ENCODE measurements at places on chromosomes 4 and X.

- no peak for DNase-seq
Observed at GRCh38 chr4:81214144-81214880, 710 bp downstream of the PRKG2 start.

DNA sequence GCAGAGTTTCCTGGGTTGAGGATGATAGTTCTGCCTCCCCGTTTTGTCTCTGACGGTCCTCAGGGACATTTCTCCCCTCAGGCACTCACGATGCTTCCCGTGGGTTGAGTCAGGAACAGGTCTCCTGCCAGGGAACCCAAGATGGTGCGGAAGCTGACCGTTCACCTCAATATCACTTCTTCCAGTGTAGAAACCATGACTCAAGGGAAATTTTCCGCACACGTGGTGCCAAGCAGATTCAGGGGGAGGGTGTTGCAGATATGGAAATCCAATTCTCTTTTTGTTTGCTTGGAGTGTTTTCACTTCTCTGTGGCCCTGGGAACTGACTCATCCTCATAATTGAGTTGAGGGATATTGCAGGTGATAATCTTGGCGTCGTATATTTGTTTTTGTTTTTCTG lies 46.7 kb downstream of the CXorf49B start:
- DNase-seq, result peak; percentile 44

DNA sequence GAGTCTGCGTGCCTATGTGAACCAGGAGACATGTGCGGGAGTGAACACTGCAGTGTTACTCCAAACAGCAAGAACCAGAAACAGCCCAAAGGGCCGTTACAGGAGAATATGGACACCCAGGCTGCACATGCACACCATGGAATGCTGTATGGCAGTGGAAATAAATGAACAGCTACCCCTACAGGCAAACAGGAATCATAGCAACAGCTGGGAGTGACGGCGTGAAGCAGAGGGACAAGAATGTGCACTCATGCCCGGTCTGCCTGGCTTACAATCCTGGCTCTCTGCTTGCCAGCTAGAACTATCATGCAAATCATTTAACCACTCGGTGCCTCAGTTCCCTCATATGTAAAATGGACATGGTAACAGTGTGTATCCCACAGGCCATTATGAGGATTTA lies 16.6 kb downstream of the GPKOW start:
- DNase-seq, result peak; percentile 31

DNA sequence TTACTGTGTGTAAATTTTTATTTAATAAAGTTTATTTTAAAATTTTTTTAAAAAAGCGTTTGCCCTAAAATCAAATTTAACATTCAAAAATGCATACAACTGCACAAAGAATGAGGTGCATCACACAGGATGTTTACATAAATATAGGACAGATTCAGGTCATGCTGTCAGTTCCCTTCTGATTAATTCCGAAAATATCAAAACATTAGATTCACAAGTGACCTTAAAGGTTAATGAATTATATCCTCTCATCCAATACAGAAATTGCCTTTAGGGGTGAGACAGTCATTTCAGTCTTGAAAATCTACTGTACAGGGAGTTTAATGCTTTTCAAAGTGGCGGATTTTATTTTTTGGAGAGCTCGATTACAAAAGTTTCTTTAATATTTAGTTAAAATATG lies 208.7 kb upstream of the FTHL17 start:
- DNase-seq, result no peak

- no peak for DNase-seq
Observed at GRCh38 chr4:175584172-175584571, 227.9 kb downstream of the GPM6A start.

DNA sequence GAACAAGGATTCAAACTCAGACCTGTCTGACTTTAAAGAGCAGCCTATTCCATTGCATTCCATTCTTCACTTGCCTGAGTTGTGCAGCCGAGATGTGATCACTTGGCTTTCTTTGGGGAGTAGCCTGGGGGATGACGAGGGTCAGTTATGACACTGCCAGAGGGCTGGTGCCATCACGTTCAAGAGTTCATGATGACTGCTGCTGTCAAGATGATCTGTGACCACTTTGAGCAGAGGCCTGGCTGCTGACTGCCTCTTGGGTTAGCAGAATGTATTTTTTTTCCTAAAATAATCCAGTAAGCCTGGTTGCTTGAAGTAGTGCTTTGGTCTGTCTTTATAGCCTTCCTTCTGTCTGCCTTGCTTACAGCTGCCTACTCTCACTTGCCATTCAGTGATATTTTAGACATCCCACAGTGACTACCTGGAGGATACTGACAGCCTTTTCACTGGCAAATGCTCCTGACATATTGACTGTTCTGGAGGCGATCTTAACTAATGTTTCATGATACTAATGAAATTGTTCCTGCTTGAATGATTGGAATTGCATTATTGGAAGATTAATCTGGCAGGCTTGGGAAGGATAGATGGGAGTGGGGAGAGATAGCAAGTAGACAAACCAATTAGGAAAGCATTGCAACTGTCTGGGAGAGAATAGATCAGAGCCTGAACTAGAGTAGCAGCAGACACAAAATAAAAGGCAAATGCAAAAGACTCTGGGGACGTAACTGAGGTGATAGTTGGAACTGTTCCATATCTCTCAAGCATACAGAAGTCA lies 221.6 kb upstream of the LCORL start:
- DNase-seq, result no peak

DNA sequence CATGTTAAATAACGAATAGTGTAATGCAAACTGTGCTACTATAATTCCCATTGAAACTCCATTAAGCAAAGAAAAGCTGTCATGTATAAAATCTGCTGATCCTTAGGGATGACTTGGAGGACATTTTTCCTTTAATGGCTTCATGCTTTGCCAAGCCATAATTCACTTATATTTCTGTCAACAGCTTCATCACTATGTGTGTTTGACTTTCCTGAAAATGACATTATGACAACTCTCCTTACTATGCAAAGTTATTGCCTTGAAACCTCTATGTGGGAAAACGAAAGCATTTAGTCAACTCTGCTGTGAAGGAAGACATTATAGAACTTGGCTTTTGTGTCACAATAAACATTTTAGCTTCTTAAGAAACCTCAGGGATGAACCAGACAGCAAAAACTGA lies 210.5 kb downstream of the GRXCR1 start:
- DNase-seq, result no peak

GRCh38 chrX:7170898-7171297 lies 22.9 kb upstream of the PUDP start:
- DNase-seq, result peak; percentile 39

GRCh38 chr4:53147711-53148110 lies 218.2 kb downstream of the SCFD2 start:
- DNase-seq, result no peak

GRCh38 chrX:20382518-20383297 lies 116.0 kb upstream of the RPS6KA3 start:
- peak; percentile 29 for DNase-seq

- DNase-seq, result no peak
Observed at GRCh38 chr4:102535398-102536082, 34.4 kb downstream of the NFKB1 start.

- no peak for DNase-seq
Observed at GRCh38 chr4:13957871-13958270, 330.3 kb upstream of the BOD1L1 start.

- no peak for DNase-seq
Observed at GRCh38 chr4:101020956-101021355, 326.4 kb downstream of the PPP3CA start.

- DNase-seq, result no peak
Observed at GRCh38 chr4:124883632-124884031, 171.1 kb upstream of the ANKRD50 start.

GRCh38 chr4:24896977-24897376 lies 15.9 kb downstream of the CCDC149 start:
- no peak for DNase-seq

GRCh38 chr4:122703868-122704267 lies 28.6 kb upstream of the BBS12 start:
- DNase-seq, result no peak

DNA sequence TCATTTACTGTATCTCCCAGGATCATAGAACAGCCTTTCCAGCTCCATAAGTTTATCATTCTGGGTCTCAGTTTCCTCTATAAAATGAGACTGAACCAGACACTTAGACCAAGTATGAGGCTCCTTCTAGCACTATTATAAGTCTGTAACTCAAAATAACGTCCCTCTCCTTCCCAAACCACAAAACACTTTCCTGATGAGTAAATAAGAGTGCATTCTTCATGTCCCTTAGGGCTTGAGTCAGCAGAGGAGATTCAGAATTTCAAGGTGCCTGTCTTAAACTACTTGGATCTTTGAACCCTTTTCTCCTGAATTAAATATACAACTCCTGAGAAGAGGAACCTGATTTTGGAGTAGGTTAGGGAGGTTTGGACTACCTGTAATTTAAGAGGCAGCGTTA lies 62.6 kb downstream of the GLRA2 start:
- no peak for DNase-seq

- DNase-seq, result peak; percentile 43
Observed at GRCh38 chrX:13506574-13506973, 62.8 kb upstream of the EGFL6 start.

DNA sequence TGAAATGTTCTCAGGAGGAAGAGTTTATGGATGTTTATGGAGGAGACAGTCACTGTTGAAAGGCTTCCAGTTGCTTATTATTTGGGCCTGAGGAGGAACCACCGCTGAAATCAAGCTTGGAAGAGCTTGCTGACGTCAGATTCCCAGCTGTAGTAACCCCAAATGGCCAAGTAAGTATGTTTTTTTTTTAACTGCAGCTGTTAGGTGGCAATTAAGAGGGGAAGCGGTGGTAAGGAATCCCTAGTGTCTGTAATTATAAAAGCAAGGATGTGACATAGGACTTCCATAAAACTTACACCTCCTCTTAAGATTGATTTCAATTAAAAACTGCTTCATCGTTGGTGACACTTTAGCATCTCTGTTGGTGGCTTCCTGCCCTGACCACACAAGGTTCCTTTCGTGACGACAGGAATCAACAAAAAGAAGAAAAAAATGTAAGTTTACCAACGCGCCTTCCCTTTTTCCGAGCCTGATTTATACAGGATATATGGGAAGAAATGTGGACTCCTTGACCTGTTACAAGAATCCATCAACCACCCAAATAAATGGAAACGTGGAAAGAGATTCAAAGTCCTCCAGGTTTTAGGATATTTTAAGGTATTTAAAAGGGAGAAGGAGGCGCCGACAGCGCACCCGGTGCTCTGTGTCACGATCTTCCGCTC lies 884 bp downstream of the RELL1 start:
- DNase-seq, result no peak

DNA sequence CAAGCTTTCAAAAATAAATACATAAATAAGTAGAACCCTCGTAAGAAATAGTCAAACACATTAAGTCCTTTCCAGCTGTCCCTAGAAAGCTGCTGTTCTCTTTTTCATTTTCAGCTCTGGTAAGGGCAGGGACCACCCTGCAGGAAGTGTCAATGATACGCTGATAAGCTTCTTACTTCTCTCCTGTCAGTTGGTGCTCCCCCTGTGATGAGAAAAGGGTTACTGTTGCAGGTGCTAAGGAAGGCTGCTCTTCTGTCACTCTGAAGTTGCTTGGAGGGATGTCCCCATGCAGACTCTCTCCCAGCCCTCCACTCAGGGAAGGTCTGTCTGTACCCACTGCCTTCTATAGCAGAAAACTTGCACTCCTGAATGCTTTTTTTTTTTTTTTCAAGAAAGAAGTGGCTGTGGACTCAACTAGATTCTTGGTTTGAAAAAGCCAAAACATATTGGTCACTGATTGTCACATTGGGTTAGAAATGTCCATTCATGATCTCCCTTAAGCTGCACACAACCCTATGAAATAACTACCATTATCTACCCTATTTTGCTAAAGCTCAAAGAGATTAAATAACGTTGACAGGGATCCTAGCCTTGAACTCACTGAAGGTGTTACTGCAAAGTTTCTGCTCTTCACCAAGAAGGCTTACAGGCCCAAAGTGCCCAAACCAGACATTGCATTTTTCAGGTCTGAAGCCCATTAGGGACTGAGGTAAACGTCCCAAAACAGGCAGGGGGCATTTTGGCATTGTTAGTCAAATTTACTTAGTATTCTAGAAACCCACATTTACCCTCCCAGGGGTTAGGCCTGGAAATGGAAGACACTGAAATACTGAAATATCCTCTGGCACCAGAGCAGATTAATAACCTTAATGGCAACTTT lies 1.2 kb downstream of the CXCL3 start:
- no peak for DNase-seq

- DNase-seq, result no peak
Observed at GRCh38 chr4:98150092-98150761, 7.0 kb upstream of the STPG2 start.

GRCh38 chr4:120960656-120961267 lies 38.2 kb upstream of the PRDM5 start:
- DNase-seq, result no peak

DNA sequence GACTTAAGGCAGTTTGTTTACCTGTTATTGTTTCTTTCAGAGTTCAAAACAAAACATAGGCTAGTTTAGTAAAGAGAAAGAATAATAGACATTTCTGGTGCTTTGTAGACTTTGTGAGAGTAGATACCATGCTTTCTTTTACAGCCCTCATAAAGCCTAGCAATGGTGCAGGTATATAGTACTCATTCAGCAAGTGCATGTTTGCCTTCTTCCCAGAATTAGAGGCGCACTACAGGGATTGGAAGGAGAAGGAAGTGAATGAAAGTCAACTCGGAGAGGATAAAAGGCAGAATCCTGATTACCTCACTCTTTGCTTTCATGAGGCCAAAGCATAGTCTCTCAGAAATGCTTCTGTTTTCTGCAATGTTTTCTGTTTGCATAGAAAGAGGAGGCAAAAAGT lies 43.1 kb upstream of the FHDC1 start:
- DNase-seq, result no peak

DNA sequence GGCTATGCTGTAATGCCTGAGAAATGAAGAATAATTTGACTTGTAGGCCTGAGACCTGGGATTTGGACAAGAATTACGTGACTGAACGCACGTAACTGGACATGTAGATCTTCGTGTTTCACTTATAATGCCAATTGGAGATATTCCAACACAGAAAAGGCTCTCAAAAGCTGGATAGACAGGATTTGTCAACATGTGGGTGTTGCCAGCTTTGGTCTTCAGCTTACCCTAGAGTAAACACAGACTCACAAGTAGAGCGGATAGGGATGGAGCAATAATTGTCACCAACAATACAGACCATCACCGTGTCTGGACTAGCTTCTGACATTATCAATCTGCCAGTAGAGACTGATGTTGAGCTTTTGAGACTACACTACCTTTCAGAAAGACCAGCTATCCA lies 1511.0 kb upstream of the ADGRL3 start:
- no peak for DNase-seq

- no peak for DNase-seq
Observed at GRCh38 chr4:25310803-25311166, 1.8 kb upstream of the ZCCHC4 start.

DNA sequence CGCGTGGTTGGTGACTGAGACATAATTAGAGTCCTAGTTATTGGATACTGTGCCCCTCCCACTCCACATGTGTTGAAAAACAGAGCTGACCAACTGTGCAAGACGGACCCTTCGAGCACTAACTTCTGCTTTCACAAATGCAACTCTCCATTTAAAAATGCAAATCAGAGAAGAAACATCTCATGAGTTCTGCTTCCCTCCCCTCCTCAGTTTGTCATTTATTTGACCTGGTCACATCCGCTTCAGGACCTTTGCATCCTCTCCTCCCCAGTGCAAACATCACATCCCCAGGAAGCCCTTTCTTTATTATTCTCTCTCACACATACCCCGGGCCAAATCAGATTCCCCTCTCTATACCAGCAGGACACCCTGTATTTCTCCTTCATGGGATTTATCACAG lies 38.1 kb upstream of the NOCT start:
- no peak for DNase-seq

Measured in BE2C (cell line).